ENCODE measurements at places on chromosomes 11 and 22.

DNA sequence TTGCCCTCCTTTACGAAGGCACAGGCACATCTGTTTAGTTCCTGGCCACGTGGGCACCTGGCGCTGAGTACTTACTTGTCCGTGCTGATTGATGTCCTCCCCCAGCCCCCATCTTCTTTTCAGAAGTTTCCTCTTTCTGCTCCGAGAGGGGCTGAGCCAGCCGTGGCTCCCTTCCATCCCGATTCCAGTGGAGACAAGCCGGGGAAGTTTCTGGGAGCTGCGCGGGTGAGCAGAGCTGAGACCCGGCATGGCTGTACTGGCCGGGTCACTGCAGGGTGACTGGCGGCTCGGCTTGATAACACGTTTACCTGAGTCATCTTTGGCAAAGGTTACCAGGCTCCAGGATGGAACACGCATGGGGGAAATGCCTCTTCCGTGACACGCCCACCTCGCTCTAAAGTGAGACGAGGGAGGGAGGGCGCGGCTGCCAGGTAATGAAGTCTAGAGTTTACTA lies 45.4 kb upstream of the ATXN10 start:
- DNase-seq = no peak

DNA sequence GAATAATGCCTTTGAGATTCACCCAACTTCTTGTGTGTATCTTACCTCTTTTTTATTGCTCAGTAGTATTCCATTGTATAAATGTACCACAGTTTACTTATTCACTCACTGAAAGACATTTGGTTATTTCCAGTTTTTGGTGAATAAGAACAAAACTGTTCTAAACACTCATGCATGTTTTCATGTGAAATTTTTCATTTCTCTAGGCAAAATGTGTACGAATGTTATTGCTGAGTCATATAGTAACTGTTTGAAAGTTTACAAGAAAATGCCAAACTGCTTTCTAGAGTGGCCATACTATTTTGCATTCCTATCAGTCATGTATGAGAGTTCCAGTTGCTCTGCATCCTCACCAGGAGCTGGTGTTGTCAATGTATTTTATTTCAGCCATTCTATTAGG lies 8.8 kb upstream of the EMSY start:
- no peak for DNase-seq

GRCh38 chr11:2259897-2260451 lies 10.4 kb downstream of the ASCL2 start:
- no peak for DNase-seq

DNA sequence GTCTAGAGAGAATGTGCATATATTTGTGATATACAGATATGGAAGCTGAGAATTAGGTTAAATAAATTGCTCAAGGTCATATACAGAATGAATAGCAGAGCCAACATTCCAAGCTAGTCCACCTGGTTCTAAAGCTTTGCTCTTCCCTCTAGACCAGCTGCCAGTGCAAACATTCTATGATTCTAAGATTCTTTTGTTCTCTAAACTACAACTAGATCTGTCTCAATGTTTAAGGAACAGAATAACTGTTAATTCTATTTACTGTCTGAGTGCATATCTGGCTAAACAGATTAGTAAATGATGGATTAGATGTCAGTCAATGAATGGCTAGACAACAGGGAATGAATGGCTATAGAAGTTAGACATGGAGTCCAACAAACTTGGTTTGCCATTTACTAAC lies 19.6 kb downstream of the KCNE3 start:
- DNase-seq = no peak

DNA sequence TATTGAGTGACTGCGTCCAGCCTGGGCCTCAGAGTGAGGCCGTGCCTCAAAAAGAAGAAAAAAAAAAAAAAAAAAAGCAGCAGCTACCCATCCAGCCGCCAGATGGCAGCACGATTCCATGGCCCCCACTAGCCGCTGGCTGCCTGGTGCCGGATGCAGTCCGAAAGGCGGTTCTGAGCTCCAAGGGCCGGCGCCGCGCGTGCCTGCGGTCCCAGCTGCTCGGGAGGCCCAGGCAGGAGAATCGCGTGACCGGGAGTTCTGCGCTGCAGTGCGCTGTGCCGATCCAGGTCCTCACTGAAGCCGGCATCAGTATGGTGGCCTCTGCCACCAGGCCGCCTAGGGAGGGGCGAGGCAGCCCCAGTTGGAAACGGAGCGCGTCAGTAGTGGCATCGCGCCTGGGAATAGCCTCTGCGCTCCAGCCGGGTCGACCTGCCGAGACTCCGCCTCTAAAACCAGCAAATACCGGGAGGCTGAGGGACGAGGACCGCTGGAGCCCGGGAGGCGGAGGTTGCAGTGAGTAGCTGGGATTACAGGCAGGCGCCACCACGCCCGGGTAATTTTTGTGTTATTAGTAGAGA lies 19.3 kb downstream of the SCARF2 start:
- DNase-seq = no peak

- DNase-seq = no peak
These were observed 42.5 kb downstream of the RTN4R start for GRCh38 chr22:20225693-20225966.

DNA sequence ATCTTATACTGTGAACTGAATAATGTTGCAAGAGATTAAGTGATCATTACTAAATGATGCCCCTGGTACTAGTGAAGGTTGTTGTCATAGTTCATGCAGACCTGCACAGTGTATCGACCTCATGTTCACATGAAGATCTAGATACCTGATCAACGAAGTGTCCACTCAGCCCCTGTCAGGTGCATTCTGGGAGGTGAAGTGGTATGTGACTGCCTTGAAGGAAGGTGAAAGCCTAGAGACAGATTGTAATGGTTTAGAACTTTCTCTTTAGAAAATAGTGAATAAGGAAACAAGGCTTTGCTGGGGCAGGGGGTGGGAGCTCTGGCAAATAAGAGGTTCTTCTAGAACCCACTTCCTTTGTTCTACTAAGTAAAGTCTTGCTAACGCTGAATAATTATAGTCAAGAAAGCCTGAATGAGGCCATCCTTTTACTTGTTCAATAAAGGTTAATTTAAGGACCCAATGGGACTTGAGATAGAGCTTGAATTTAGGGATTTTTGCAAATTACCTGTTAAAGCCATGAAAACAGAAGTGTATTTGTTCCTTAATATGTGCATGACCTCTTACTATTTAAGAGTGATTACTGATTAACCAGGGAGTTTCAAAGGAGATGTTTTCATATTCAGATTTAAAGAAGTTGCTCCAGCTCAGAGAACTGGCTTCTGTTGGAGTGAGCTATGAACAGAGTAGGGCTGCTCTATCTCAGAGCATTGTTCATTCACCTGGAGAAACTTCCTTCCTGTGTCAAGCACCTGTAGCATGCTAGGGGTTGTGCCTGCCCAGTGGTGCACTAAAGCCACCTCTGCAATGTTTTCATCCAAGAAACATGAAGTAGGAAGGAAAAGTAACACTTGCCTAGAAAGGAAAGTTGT lies 45.3 kb downstream of the C22orf31 start:
- DNase-seq = no peak

DNA sequence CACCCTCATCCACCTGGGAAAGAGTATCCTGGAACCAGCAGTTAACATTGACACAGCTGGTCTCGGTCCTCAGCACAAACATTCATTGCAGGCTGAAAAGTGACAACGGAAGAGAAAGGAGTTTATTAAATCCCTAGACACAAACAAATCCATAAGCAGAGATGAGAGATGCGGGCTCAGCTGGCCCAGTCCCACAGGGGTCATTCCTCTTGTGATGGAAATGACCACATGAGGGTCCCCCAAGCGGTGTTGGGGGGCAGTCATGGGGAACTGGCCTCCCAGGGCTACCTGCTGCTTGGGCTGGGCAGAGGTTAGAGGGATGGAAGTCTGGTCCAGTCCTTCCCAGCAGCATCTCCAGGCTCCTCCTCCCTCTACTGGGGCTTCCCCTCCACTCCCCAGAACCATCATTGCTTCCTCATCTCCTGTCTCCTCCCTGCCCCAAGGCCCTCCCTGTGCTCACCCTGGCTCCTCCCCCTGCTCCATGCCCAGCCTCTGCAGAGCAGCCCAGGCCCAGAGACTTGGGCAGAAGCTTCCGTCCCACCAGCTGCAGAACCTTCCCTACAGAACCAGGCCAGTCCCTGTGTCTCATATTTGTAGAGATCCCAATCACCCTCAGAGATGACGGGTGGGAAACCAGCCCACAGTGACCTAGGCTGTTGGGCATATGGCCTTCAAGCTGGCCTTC lies 5.4 kb upstream of the IGLL5 start:
- no peak for DNase-seq

DNA sequence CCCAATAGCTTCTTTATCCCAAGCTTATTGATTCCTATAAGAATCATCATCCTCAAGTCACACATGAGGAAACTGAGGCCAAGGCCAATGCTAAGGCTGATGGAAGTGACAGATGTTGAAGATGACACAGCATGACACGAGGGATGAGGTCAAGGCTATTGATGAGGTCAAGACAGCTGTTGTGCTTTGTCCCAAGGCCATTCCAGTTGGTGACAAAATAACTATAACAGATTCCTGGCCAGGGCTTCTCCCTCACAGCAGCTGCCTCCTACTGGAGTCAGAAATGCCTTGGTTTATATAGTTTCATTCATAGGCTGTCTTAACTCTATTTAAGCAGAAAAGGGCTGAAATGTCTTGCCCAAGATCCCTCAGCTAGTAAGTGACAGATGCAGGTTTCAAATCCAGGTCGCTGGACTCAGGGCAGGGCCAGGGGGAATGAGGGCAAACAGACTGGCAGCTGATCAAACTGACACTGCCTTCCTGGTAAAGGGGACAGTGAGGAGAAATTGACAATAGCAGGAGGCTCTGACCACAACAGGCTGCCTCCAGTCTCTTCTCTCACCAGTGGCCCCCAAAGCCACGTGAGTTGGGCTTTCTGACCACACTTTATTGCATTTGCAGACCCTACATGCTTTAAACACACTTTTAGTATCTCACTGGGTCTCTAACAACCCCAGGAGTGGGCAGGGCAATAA lies 16.5 kb downstream of the MIF start:
- DNase-seq = no peak

- no peak for DNase-seq
These were observed 35.8 kb downstream of the NADSYN1 start for GRCh38 chr11:71488681-71489270.

DNA sequence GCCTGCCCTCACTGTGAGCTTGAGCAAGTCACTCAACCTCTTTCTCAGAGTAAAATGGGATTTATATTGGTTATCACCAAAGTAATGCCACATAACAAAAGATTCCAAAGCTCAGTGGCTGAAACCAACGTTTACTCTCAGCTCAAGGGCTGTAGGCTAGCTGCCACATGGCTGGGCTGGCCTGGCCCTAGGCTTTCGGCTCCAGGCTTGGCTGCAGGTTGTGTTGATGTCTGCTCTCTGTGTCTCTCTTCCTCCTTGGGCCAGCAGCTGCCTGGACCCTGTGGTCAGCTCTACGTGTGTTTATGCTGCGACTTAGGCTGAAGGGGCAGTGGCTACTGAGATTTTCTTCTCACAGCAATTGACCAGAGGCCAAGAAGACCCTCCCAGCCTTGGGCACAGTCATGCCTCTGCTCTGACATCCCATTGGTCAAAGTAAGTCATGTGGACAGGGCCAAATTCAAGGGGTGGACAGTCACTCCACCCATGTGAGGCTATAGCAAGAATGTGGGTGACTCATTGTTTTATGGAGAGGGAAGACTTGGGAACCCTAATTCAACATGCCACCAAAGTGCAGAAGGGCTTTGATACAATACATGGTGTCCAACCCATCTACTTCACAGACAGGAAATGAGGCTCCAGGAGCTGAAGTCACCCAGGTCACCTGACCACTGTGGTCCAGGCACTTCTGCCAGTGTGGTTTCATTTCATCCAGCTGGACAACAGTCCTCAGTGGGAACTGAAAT lies 90.6 kb downstream of the TSPAN18 start:
- no peak for DNase-seq

GRCh38 chr11:11569936-11570491 lies 51.8 kb downstream of the GALNT18 start:
- no peak for DNase-seq

DNA sequence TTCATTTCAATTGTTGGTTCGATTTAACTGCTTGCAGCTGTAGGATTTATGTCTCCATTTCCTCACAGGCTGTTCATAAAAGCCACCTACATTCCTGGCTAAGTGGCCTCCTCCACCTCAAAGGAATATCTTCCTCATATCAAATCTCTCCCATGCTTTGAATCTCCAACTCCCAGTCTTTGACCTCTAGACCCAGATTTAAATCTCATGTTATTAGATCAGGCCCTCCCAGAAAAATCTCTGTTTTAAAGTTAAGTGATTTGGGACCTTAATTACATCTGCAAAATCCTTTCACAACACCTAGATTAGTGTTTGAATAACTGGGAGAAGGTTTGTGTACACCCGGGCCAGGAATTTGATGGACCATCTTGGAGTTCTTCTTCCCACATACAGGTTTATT lies 33.9 kb upstream of the POLA2 start:
- DNase-seq = no peak

- no peak for DNase-seq
These were observed 106.8 kb upstream of the NECTIN1 start for GRCh38 chr11:119835753-119836152.

GRCh38 chr11:95571718-95572260 lies 217.8 kb downstream of the FAM76B start:
- no peak for DNase-seq

GRCh38 chr11:69443968-69444364 lies 37.5 kb upstream of the LINC01488 start:
- DNase-seq = no peak

DNA sequence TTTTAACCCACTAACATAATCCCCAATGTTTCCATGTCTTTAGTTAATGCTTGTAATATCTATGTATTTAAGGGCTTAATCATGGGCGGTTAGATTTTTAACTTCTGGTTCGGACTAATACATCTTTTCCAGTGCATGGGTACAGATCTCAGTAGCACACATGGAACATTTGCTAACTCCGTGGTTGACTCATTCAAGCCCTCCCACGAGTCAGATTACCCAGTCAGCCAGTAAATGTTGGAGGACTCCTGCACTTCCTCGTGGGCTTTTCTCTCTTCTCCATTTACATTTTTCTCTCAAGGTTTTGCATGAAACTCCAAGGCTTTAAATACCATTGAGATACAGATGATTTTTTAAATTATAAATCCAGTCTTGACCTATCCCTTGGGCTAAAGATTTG lies 313.9 kb downstream of the ST3GAL4 start:
- no peak for DNase-seq

DNA sequence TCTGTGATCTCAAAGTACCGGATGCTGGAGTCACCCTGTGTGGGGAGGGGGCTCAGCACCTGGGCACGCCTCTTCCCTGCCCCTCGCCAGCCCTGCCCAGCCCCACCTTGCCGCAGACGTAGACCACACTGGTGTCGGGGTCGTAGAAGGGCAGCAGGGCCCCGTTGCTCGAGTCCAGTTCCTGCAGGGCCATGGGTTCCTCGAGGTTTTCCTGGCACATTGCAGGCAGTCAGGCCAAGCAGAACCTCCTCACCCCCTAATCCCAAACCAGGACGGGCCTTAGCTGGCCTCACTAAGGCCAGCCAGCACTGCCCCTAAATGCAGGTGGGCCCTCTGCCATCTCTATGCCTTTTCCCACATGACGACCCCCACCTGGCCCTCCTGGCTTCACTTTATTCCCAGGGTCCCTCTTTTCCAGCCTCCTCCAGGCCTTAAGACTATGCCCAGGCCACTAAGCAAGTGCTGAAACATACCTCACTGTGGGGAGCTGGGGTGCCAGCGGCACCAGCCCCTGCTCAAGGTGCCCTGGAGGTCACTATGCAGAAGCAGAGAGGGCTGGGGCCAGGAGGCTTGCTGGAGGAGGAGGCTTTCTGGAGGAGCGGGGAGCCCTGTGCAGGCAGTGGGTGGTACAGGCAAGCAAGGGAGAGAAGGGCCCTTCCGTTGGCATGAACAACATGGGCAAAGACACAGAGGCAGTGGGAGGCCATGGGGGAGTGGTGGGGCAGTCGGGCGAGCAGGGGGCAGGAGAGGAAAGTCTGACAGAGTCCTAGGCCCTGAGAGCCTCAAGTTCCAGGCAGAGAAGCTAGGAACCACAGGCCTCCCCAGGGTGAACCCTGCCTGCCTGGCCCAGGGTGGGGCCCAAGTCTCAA lies 2.8 kb downstream of the CORO1B start:
- no peak for DNase-seq
